ENCODE measurements at places on chromosomes 11 and 22.

DNA sequence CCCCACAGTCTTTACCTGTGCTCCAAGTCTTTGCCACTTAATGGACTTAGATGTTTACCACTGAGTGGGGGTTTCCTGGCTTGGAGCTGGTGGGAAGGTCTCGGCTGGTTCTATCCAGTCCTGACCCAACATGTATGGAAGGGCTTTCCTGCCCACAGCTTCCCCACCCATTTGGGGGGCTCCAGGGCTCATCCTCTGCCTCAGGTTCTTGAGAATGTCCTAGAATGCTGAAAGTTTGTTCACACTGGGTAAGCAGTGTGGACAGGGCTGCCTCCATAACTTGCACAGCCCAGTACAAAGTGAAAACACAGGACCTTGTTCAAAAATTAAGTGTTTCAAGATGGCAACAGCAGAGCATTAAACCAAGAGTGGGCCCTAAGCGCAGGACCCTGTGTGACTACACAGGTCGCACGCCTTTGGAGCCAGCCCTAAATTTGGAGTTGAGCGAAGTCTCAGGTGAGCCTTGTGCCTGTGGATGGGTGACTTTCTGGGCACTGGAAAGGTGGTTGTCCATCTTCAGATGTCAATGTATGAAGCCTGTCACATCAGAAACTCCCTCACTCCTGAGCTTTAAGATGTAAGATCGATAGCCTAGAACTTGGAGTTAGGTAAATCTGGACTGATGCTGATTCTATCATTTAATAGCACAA, 72.7 kb upstream of the NARS2 start:
- DNase-seq = no peak

GRCh38 chr11:109911488-109911887, 181.7 kb upstream of the ZC3H12C start:
- no peak for DNase-seq

DNA sequence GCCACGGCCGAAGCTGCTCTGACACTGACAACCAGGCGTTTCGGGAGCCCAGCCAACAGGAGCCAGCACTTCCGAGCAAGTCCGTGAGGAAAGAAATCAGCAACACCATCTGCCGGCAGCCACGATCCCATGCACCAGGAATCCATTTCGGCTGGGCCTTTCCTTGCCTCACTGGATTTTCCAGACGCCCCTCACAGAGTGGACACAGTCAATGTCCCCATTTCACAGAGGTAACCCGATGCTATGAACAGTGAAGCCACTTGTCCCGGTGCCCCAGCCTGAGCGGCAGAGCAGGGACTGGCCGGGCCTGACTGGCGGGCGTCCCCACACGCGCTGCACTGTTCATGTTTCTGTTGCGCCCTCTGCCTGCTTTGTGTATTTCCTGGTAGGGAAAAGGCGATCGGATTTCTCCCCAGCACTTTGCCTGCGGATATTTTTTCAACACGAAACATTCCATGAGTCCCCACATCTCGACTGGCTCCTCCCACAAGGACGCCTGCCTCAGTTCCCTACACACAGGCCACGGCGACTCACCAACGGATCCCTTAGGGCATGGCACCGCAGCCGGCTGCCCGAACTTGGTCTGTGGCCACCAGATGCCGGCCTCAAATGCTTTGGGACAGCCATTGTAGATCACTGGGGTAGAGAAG, 55.3 kb downstream of the TRMU start:
- DNase-seq = no peak

DNA sequence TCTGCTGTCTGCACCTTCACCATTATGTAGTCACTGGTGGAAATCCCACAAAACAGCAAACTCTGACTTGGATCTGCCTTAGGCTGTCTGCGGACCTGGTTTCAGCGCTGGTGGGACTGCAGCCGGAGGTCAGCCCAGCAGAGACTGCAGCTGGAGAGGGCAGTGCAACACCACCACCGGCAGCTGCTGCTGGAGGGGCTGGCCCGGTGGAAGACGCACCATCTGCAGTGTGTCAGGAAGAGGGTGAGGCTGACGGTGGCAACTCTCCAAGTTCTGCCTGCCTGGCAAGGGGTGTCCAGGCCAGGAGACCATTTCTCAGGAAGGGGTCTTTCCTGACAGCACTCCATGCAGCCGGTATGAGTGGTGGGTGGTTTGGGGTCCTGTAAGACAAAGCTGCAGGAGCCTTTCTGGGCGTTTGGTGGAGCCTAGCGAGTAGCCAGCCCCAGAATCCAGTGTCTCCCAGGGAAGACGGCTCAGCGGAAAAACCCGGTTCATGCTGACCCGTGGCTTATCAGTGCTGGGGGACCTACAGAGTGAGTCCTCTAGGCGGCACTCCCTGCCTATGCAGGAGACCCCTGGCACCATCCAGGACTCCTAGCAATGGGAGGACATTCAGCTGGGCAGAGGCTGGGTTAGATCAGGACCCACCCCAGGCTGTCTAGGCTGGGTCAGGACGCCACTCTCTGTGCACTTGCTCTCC, 50.8 kb downstream of the PISD start:
- DNase-seq = no peak

DNA sequence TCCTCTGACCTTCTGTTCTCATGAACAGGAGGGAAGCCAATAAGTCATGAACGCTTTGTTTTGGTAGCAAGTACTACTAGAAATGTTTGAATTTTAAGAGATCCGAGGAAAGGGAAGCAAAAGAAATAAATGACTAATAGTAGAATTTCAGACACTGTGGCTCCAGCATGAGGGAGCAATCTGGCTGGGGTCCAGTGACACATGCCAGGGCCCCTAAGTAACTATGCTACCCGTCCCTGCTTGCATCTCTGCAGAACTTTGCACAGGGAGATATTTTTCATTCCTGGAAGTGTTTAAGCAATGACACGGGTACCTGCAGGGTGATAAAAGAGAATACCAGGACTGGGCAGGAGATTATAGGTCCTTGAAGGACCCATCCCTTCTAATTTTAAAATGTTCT, 7.3 kb upstream of the ADAMTS8 start:
- DNase-seq = no peak

- DNase-seq = no peak
Measured at GRCh38 chr11:112616327-112617097, 344.7 kb upstream of the NCAM1 start.

DNA sequence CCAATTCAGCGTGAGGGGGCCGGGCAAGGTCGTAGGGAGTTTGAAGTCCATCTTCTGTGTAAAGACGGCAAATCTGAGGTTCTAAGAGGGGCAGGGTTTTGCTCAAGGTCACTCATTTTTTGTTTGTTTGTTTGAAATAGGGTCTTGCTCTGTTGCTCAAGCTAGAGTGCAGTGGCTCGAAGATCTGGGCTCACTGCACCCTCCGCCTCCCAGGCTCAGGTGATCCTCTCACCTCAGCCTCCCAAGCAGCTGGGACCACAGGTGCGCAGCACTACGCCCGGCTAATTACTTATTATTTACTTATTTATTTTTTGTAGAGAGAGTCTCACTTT, 355 bp upstream of the AP1B1 start:
- DNase-seq = no peak

- no peak for DNase-seq
Measured at GRCh38 chr11:126115127-126115495, 52.4 kb upstream of the CDON start.

GRCh38 chr11:30487200-30487898, 98.8 kb downstream of the MPPED2 start:
- no peak for DNase-seq

DNA sequence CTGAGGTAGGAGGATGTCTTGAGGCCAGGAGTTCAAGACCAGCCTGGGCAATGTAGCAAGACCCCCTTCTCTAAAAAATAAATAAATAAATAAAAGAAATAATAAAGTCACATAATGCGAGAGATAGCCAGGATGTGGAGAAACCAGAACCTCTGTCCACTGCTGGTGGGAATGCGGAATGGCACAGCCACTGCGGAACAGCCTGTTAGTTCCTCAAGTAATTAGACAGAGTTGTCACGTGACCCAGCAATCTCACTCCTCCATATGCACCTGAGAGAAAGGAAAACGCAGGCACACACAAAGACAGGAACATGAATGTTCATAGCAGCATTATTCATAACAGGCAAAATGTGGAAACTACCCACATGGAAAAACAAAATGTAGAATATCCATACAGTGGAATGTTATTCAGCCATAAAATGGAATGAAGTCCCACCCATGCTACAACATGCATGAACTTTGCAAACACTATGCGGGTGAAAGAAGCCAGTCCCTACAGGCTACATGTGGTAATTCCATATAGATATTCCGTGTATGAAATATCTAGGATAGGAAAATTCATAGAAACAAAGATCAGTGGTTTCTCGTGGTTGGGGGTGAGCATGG, 27.4 kb downstream of the LIF start:
- DNase-seq = no peak

DNA sequence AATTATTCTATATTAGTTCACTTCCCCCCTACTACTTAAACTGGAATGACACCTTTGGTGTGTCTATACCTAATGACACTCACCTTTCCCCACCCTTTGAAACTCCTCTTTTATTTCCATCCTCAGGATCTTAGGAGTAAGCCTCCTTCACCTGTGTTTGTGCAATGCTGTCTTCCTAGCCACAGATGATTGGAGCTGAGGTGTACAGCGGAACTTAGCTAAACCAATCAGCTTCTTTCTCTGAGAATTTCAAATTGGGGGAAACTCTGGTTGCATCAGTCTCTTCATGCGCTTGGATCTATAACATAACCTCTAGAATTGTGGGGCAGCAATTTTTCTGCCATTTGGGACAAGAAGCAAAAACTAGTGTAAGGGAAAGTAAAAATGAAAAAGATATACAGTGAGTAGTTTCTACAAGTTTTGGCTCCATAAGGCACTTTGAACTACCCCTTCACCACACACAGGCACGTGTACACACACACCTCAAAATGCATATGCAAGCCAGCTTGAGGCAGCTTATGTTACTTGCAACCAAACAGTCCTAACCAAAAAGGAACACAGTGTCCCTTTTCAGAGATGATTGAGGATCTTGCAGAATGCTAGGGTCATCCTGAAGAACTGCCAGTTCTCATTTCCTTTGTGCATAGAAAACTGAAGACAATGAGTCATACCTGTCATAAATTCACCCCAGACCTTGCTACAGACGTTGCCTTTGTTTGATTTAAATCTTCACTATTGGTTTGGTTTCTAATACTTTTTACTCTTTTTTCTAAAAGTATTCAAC, 36.0 kb upstream of the LDLRAD3 start:
- no peak for DNase-seq

DNA sequence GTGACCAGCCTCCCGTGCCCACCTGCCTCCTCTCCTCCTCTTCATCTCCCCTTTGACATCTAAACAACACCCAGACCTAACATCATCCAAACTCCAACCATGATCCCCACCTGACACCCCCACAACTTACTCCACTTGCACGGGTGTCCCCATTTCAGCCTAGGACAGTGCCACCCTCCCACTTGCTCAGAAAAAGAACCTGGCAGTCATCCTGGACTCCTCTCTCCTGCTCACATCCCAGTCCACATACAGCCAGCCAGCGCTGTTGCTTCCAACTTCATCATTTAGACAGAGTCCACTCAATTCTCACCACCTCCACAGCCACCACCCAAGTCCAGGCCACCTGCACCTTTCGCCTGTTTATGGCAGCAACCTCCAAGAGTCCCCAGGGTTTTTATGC, 485.7 kb downstream of the MN1 start:
- no peak for DNase-seq

GRCh38 chr11:65744026-65744698, 23.6 kb upstream of the RNASEH2C start:
- no peak for DNase-seq

GRCh38 chr22:32043391-32043790, 330 bp downstream of the SLC5A1 start:
- no peak for DNase-seq

DNA sequence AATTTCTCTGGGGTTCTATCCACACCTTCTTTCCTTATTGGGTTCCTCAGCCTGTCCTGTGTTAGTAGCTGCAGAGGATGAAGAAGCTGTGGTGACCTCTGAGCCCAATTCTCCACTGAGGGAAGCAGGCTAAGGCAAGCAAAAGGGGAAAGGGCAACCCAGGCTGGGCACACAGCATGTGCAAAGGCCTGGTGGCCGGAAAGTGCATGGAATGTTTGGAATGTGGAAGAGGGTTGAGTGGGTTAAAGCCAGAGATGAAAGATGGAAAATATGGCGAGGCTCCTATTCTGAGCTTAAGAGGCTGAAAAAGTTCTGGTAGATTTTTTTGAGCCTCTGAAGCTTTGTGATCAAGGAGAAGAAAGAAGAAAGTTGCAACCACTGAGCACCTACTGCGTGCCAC, 247.1 kb downstream of the MIAT start:
- no peak for DNase-seq

GRCh38 chr22:47656806-47657205, 894.4 kb downstream of the TBC1D22A start:
- DNase-seq = peak; percentile 13

DNA sequence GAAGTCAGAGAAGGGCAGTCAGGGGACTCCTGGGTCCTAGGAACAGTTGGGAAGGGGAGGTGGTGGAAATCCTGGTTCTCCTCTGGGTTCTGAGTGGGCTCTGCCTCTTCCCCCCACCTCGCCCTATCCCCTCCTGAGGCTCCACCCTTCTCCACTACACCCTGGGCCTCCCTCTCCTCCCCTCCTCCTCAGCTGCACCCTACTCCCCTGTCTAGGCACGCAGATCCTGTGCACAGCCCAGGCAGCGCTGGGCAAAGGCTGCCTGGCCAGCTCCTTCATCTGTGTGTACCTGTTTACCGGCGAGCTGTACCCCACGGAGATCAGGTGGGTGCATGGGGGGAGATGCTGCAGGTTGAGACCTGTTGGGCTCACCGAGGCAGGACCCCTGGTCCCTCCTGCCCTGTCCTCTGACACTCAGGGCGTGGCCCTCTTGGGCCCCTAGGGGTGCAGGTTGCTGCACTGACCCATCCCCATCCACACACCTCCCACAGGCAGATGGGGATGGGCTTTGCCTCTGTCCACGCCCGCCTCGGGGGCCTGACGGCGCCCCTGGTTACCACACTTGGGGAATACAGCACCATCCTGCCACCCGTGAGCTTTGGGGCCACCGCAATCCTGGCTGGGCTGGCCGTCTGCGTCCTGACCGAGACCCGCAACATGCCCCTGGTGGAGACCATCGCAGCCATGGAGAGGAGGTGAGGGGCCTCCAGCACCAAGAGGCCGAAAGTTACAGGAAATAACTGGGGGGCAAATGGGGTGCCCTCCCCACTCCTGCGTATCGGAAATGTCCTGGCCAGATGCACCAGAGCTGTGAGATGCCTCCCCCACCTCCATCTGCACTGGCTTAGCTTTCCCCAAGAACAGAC, 25.3 kb upstream of the POLA2 start:
- DNase-seq = no peak

DNA sequence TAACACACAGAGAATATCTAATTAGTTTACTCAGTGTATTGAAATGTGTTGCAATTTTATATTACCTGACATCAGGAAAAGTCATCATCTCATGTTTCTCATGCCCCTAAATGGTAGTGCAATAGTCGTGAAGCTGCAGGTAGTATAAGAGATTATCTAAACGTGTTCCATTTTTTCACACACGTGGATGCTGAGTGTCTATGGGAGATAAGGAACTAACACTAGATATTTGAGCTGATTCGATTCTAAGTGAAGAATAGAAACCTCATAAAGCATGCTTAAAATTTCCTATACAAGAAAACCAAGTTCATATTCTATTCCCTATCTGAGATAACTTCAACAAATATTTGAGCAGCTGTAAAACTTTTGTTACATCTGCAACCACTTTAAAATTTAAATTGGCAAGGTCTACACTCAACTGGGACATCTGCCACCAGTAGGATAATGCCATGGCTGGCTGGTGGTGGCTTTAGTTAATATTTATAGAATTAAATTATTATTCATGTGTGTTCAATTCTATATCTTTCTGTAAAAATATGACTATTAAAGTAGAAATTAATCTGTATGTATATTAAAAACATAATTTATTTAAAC, 388.8 kb downstream of the LUZP2 start:
- DNase-seq = no peak

All from ecto neural progenitor cell (in vitro differentiated cells).